ENCODE measurements at places on chromosomes 13 and 19.

DNA sequence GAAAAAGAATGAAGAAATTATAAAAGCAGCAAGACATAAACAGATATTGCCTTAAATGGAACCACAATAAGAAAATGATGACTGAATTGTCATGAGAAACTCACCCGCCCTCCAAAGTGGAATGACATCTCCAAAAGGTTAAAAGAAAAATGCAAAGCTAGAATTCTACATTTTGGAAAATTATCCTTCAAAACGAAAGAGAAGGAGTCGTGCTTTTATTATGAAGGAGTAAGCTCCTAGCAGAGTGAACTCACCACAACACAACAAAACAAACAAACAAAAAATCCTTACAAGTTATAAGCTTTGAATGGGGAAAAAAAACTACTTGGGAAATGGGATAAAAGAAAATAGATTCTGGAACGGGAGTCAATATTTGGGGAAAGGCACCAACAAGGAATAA, 6.7 kb downstream of the SIGLEC14 start:
- no peak for DNase-seq

DNA sequence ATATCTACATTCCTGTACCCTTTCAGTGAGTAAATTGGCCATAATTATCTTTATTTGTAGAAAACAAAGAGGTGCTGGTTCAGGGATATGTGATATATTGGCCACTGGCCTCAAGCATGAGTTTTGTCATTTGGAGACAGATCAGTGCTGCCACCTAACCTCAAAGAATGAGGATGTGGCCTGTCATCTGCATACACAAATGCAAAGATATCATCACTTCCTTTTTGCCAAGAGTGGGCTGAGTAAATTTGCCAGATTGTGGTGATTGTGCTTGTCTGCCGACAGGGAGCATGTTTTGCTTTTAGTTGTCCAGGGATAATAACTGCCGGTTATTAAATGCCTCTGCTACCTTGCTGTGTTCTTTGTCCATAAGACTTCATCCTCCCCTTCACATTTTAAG, 44.2 kb downstream of the WASF3 start:
- no peak for DNase-seq

GRCh38 chr13:112603641-112604225, 15.8 kb upstream of the TUBGCP3 start:
- no peak for DNase-seq

DNA sequence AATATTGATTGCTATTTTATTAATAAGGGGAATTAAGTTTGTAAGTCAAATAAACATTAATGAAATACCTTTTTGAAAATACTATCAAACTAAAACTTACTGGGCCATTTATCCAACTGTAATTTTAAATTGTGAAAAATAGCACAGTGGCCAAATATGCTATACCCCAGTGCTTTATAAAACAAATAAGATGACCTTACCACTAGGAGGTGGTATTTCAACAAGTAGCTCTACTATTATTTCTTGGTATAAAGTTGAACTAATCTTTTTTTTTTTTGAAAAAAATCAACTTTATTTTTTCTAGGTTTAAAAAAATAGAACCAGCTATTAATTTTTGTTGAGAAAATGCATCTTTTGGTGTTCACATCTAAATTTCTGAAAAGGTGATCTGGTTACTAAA, 14.7 kb downstream of the LACC1 start:
- no peak for DNase-seq

- DNase-seq = no peak
Observed at GRCh38 chr13:106986033-106986484, 418.1 kb upstream of the ARGLU1 start.

All from occipital lobe (tissue), 3 donors.